ENCODE measurements at places on chromosomes 4 and X.

- no peak for DNase-seq
Measured at GRCh38 chr4:48683784-48684666, 96.1 kb downstream of the FRYL start.

DNA sequence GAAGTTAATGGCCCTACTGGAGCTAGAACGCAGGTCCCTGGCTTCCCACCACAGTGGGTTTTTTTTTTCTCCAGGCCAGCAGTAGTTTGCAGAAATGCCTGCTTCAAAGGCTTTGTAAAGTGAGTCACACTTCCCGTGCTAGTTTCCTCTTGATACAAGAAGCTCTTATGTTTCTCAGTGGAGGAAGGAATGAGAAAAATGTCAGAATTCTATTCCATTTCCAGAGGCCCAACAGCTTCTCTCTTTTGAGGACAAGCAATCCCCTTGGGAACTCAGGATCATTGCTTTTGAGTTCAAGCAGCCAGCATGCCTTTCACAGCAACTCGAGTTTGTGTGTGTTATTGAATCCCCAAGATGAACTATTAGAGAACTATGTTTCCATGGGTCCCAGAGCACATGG lies 134.3 kb downstream of the GUCY2F start:
- no peak for DNase-seq

DNA sequence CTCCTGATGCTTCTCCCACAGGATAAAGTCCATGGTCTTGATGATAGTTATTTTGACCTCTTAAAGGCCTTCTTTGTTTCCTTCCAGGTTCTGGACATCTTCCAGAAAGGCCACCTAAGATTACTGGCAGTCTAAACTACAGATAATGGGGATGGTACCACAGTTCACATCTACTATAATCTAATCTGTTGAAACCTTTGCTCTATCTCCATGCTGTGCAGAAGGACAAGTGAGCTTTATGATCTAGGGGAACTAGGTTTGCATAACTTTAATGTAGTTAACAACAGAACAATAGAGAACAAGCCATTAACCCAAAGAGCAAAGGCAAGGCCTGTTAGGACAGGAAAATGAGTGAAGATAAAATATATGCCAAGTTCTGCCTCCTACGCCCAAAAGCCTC lies 103.9 kb upstream of the KLHL13 start:
- no peak for DNase-seq

- DNase-seq, result no peak
Measured at GRCh38 chr4:86688026-86688425, 93.9 kb downstream of the PTPN13 start.

- DNase-seq, result no peak
Measured at GRCh38 chr4:177079327-177079726, 230.3 kb upstream of the NEIL3 start.

- no peak for DNase-seq
Measured at GRCh38 chr4:112343330-112344080, 46.3 kb downstream of the ALPK1 start.

DNA sequence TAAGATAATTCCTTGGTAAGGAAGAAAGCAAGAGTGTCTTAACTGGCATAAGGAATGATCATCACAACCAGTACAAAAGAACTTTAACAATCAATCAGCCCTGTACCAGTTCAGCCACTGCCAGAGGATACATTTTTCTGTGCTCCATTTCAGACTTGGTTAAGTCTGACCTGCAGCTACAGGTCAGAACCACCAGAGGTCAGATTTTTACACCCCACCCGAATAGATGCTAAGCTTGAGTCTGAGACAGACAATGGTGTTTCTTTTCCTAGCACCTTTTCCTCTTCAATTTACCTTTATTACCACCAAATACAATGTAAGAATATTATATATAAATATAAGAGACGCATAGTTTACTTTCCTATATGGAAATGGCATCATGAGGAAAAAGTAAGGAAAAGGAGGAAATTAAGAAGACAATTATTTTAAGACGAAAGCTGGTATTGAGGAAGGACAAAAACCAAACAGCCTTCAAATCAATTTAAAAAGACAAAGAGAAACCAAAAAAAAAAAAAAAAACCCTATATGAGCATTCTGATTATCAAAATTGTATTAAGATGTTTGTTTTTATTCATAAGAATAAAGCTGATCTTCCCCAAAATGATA lies 215.3 kb upstream of the TTC29 start:
- DNase-seq, result no peak

DNA sequence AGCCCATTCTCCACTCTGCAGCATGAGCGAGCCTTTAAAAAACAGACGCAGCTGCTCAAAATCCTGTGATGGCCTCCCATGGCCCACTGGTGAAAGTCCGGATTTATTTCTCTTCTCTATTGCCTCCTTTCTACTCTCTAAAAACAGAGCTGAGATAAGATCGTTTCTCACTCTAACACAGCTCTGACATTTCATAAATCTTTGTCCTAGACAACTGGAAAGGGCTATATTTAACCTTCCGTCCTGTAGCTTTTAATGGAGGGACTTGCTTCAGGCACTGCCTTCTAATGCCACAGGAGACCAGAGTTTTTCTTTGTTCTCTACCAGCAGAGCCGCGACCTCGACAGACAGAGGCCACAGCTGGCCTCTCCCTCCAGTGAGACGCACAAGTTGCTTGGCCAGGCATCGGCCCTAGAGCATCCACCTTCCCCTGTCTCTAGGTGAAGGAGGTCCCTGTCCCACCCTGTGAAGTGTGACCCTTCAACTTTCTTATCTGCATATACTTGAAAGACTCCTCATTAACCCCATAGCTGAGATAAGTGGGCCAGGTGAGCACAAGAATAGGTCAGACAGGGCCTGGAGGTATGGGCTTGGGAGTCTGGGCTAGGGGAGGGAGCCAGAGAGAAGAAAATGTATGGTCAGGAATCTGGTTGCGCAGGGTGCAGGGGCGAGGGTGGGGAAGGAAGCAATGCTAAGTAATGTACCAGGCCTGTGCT lies 50.0 kb downstream of the RTL5 start:
- DNase-seq, result no peak

- no peak for DNase-seq
Measured at GRCh38 chr4:5609306-5610007, 98.9 kb downstream of the EVC2 start.

DNA sequence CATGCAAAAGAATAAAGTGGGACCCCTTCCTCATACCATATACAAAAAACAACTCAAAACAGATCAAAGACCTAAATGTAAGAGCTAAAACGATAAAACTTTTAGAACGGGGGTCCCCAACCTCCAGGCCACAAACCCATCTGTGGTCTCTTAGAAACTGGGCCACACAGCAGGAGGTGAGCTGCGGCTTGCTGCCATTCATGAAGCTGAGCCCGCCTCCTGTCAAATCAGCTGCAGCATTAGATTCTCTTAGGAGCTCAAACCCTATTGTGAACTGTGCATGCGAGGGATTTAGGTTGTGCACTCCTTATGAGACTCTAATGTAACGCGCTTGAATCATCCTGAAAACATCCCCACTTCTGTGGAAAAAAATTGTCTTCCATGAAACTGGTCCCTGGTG lies 7.0 kb upstream of the GATA1 start:
- DNase-seq, result no peak

GRCh38 chrX:38514016-38514854 lies 47.1 kb upstream of the TSPAN7 start:
- DNase-seq, result no peak

DNA sequence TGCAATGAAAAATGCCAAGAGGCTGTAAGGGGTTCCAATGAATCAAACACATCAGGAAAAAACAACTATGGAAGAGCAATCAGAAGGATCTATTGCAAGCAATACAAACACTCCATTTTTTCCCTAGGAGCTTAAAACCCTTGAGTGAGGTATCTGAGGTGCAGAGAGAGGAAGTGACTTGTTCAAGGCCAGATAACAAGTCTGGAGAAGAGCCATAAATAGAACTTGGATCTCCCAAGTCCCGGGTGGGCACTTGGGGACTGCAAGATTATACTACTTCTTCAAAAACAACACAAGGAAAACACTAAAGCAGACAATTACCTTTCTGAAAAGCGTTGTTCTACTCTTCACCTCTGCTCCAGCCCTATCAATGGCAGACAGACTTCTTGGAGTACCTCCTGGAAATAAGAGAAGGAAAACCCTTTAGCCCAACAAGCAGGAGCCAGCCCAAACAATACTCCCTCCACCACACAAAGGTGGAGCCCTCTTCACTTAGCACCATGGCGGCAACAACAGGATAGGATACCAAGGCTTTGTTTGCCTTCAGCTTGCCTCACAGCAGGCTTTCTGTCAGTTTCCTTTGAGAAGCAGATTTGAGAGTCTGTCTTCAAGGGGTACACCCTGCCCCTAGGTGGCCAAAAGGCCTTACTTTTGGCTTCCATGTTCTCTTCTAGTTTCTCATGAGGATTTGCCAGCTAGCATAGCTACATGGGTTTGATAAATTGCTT lies 26.0 kb downstream of the AIFM1 start:
- DNase-seq, result no peak

GRCh38 chr4:168647646-168648375 lies 151.0 kb downstream of the PALLD start:
- no peak for DNase-seq

- no peak for DNase-seq
Measured at GRCh38 chr4:3276986-3277385, 15.8 kb upstream of the RGS12 start.

- no peak for DNase-seq
Measured at GRCh38 chr4:85724791-85725563, 250.0 kb downstream of the ARHGAP24 start.

GRCh38 chrX:133493366-133493765 lies 78.1 kb upstream of the GPC4 start:
- no peak for DNase-seq

DNA sequence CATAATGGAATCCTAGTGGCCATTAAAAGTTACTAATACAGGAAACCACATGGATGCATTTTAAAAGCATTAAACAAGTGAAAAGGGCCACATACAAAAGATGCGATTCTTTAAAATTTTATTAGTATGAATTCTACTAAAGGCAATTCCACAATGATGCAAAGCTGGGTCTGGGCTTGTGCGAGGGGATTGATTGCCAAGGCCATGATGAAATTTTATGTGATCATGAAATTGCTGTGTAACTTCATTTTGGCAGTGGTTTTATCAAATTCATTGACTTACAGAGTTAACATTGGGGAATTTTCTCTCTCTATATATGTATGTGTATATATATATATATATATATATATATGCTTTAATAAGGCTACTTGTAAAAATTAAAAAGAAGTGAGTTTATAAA lies 1142.5 kb upstream of the IGFBP7 start:
- no peak for DNase-seq

DNA sequence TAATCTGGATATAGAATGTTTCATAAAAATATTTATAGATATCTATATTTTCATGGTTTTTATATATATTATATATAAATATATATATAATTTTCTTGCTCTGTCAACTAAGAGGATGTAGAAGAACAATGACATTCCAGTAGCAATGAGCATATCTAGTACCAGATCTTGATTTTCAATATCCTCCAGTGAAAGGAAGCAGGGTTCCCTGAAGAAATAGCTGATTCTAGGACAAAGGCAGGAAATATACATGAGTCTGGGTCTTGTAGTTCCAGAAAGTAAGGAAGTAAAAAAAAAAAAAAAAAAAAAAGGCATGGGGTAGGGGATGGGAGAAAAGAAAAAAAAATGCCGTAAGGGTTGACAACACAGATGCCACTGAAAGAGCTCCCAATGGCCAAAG lies 241.4 kb downstream of the RASL11B start:
- DNase-seq, result no peak

- DNase-seq, result no peak
Measured at GRCh38 chrX:1564750-1565683, 26.4 kb upstream of the AKAP17A start.

DNA sequence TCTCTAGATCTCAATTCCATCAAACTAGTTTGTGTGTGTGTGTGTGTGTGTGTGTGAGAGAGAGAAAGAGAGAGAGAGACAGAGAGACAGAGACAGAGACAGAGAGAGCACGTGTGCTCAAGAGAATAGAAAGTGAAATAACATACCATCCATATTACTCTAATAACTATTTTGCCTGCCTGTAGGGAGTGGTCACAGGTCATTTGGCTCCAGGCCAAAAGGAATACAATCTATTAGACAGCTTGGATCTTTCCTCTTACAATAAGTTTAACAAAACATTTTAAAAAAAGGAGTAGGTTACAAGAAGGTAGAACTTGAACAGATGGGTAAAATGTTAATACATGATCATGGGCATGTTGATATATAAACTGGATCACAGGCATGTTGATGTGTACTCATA lies 76.2 kb downstream of the COL4A6 start:
- no peak for DNase-seq

- no peak for DNase-seq
Measured at GRCh38 chr4:118348886-118349285, 3.9 kb downstream of the PRSS12 start.

All from activated CD4-positive, alpha-beta T cell treated with anti-CD3 and anti-CD28 coated beads for 1 hour (primary cell).